ENCODE measurements at places on chromosomes 13 and 19. TPM values are rescaled to one million over a fixed set of nuclear protein-coding genes. Genes with fewer than 3 reads are reported as not detected.

The ZNF324B gene
- 9.4 TPM for total RNA-seq

The BRME1 gene
- 1.7 TPM for total RNA-seq

The COX7A1 gene
- not detected for total RNA-seq

The PGLYRP2 gene
- not detected for total RNA-seq

The PSG1 gene
- not detected for total RNA-seq

The CNFN gene
- 13.9 TPM for total RNA-seq

The CGB2 gene
- 5.0 TPM for total RNA-seq

The KLK15 gene
- total RNA-seq: not detected

The RASIP1 gene
- 1.9 TPM for total RNA-seq

The CYP4F2 gene
- total RNA-seq: 1.1 TPM

The LILRB5 gene
- total RNA-seq: not detected

The URAD gene
- not detected for total RNA-seq

The CYP2A7 gene
- total RNA-seq: not detected

The PLIN5 gene
- 8.1 TPM for total RNA-seq

The SBSN gene
- total RNA-seq: 0.66 TPM

The CEACAM3 gene
- not detected for total RNA-seq

The CD209 gene
- not detected for total RNA-seq

The FAM83E gene
- 6.8 TPM for total RNA-seq

The FZR1 gene
- 60.3 TPM for total RNA-seq

The ZNF274 gene
- 7.8 TPM for total RNA-seq

The CYP2A6 gene
- 0.57 TPM for total RNA-seq

The PBX4 gene
- total RNA-seq: 11.6 TPM

Measured in HCT116 (cell line).